GM12891 (cell line): ENCODE measurements at places on chromosomes 13 and 19.

GRCh38 chr19:3660493-3661219 is 34.1 kb upstream of the CACTIN start:
- no peak for DNase-seq

- DNase-seq = no peak
Observed at GRCh38 chr19:18520848-18521691, 800 bp downstream of the ELL start.

DNA sequence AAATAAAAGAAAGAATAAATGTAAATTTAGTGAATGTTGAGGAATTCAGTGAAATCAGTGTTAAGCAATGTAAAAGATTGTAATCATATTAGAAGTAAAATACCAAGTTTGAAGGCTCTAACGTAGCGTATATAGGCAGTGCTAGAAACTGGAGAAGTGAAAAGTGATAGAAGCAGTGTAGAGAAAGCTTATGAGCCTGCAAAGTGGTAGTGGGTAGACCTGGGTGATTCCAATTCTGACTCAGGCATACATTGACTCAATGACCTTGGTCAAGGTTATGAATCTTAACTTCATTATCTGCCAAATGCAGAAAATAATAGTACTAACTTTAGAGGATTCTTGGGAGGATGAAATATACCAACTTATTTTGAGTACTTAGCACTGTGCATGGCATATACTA is 4.1 kb downstream of the SLC10A2 start:
- no peak for DNase-seq

DNA sequence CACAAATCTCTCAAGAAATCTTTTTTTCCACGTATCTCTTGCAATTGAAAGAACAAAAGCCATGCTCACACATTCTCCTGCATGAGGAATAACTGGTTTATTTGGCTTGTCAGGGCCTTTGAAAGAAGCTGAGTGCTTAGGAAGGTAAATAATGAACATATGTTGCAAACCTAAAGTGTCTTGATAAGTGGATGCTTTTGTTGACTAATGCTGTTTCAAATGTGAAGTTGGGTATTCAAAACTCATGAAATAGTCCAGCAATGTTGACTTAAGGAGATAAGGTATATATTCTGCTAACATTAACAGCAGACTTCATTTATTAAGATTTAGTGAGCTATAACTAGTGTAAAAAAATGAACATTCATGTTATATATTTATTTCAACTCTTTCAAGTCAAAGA is 1792.7 kb upstream of the MIR17HG start:
- no peak for DNase-seq

DNA sequence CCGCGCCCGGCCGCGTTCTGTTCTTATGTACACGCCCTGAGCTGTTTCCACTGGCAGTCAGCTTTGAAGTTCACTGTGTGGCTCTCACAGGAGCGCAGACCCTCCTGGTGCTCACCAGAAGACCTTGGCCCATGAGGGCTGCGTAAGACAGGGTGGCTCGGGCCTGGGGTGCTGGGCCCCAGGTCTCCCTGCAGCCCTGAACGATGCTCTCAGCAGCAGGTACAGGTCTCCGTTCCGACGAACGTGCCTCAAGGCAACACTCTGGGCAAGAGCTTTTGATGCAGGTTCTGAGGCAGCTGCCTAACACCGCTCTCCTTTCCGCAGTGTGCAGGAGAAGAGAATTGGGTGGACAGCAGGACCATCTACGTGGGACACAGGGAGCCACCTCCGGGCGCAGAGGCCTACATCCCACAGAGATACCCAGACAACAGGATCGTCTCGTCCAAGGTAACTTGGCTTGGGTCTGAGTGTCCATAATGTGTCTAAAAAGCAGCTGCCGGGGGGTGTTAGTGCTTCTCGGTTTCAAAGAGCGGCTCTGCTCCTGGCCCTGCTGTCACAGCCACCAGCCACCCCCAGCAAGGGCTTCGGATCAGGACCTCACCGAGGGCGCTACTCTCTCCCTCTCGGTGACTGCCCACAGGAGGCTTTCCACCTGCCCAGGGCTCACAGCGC is 95.1 kb downstream of the ATP11A start:
- peak; percentile 2 for DNase-seq

DNA sequence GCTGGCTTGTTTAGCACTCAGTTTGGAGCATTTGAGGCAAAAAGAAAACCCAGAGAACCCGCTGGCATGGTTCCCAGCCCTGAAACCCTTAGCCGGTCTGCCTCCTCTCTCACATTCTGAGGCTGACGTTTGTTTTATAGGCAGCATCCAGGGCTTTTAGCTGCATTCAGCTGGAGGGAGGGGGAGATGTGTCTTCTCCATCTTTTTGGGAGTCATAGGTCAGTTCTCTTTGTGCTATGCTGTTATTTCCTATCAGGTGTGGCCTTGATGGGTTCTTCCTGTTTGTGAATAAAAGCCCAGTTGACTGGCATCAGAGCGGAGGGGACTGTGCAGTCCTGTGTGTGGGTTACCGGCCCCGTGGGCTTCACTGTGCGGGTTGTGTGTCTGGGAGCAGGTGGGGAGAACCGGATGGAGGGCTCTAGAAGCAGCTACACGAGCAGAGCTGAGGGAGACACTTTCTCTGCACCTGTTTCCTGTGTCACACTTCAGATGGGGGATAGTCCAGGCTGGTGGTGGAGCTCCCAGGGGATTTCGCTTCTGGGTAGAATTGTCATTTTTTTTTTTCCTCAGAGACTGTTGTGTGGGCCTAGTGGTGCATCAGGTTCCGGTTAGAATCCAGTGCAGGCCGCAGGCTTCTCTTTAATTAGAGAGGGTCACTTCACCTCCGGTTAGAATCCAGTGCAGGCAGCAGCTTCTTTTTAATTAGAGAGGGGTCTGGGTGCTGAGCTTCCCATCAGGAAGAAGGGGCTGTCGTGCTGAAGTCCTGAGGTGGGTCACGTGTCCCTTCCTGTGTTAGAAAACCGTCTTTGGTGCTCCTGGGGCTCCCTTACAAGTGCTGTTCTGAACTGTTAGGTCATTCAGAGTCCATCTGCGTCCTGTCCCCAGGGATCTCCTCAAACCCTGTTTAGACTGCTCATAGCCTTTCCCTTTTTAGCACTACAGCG is 69.6 kb downstream of the ARHGEF7 start:
- peak; percentile 44 for DNase-seq

GRCh38 chr19:29926031-29926430 is 16.0 kb upstream of the URI1 start:
- no peak for DNase-seq

GRCh38 chr13:103514619-103515018 is 448.4 kb upstream of the SLC10A2 start:
- DNase-seq = no peak

DNA sequence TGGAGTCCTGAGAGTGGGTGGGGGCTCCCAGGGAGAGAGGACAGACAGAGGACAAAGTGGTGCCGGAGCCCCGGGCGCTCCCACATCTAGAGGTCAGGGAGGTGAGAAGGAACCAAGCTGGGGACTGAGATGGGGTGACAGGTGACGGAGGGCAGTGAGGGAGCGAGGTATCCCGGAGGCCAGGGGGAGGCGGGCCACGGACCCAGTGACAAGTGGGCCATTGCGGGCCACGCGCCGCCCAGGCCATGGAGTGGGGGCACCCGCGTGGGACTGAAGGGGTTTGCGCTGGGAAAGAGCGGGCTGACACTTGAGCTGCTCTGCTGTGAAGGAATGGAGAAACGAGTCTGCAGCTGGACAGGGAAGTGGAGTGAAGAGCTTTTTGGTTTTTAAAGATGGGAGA is 2.6 kb downstream of the ZNF628 start:
- DNase-seq = no peak

- DNase-seq = no peak
Observed at GRCh38 chr19:40745402-40745780, 4.9 kb downstream of the ACTMAP start.

DNA sequence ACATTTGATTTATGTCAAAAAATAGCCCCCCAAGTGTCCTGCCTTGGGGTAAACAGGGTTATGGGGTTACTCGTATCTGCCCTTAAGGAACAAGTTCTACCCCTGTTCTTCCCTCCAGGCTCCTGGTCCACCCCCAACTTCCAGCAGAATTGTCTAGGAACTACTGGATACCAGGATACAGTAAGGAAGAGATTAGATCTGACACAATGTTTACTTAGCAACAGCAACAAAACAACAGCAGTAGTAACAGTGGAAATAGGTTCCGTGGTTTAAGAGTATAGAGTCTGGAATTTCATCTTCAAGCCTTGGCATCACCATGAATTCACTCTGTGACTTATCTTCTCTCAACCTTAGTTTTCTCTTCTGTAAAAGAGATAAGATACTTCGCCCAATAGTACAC is 1.7 kb upstream of the FAM98C start:
- no peak for DNase-seq

- DNase-seq = no peak
Observed at GRCh38 chr19:43562226-43562697, 13.1 kb downstream of the XRCC1 start.

GRCh38 chr13:99356262-99357091 is 49.3 kb upstream of the GPR183 start:
- DNase-seq = peak; percentile 35

GRCh38 chr13:59674616-59675015 is 489.1 kb downstream of the DIAPH3 start:
- no peak for DNase-seq

DNA sequence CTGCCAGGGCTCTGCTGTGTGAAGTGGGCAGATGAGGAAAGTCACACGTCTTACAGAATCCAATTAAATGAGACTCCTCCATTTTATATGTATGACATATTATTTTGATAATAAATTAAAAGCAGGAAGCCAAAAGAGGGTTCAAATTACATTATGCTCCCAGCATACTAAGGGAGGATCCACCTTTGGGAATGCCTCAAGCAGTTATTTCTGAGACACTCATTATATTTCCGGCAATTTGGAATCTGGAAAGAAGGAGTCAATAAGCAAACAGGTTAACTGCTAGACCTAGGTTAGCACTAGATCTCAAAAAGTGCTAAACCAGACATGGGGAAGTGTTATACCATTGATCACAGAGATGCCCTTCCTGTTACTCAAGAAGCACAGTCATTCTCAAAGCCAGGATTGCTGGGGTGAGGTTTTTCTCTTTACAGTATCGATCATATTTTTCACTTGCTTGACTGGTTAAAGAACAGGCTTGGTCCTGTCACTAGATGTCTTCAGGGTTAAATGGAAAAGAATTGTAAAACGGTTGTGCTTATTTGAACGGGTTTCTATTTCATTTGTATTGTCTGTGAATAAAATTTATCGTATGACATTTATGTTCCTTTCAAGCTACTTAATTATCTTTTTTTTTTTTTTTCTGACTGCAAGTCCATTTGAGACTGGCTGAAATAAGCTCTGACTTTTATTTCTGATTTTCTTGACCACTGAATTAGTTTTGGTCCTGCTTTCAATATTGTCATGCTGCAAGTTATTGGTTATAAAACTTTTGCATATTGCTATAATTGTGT is 523.2 kb downstream of the KLF12 start:
- DNase-seq = no peak

DNA sequence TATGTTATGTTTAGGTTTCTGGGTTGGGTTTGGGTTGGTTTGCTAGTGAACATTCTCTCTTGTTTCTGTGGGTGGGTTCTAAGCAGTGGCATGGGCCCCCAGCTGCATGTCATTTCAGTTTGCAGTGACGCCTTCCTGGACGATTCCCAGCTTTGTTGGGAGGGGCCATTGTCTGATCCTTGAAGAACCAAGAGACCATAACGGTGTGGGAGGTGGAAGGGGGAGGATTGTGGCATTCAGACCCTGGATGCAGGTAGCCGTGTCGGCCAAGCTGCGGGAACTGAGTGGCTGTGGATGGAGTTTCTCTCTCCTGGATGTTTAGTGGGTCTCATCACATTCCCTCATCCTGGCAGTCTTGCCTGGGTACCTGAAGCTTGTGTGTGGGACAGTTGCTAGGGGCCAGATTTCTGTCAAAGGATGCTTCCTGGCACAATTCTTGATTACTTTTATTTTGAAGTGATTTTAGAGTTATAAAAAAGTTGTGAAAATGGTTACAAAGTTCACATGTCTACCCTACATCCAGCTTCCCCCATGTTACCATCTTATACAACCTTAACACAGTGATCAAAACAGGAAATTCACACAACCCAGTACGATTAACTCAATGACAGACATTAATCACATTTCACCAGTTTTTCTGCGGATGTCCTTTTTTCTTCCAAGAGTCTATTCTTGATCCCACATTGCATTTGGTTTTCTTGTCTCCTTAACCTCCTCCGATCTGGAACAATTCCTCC is 123.8 kb downstream of the SIPA1L3 start:
- no peak for DNase-seq

- DNase-seq = no peak
Observed at GRCh38 chr19:2315818-2316353, 7.9 kb upstream of the LINGO3 start.

DNA sequence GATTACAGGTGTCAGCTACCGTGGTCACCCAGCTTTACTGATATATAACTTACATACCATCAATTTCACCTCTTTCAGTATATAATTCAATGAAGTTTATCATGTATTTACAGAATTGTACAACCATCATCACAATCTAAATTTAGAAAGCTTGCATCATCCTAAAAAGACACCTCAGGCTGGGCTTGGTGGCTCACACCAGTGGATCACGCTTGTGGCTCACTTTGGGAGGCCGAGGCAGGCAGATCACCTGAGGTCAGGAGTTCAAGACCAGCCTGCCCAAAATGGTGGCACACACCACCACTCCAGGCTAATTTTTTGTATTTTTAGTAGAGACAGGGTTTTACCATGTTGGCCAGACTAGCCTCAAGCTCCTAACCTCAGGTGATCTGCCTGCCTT is 4.3 kb upstream of the HDGFL2 start:
- DNase-seq = no peak

DNA sequence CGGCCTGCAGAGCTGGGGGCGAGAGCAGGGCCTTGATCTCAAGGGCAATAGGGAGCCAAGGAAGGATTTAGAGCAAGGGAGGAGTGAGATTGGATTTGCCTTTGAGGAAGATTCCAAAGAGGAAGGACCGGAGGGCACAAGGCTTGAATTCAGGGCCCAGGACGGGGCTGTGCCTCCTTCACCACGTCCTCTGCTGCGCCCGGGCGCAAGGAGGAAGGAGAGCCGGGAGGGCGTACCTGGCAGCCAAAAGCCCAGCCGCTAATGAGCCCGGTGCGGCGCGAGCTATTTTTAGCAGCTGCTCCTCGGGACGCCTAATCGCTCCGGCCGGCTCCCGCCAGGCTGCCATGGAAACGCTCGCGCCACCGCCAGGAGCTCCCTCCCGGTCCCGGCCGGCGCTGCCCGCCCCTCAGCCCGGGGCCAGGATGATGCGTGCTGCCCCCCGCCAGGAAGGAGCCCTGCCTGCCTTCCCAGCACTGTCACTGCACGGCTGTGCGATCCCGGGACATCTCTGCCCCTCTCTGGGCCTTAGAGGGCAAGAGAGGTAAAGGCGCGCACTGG is 31.3 kb downstream of the TINCR start:
- DNase-seq = no peak

- DNase-seq = no peak
Observed at GRCh38 chr19:51219307-51219706, 5.6 kb upstream of the CD33 start.

DNA sequence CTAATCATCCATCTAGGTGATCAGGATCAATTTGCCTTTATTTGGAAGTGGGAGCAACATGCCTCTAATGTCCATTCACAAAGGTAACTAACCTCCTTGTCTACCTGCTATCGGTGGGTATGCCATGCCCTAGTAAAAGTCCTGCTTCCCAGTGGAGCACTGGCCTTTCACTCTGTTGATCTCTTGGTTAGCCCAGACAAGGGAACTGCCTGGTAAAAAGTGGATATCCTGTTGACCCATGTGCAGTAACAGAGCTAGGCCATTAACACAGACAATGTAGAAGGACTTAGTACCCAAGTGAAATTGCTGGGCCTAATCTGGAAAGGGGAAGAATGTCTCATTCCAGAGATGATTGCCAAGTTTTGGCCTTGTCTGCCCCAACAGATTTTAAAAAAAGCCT is 171.5 kb upstream of the CSNK1A1L start:
- DNase-seq = no peak
